Sigmoid colon (tissue), 7 donors: ENCODE measurements at places on chromosomes 12 and 14. TPM values are rescaled to one million over a fixed set of nuclear protein-coding genes. Genes with fewer than 3 reads are reported as not detected.

- DNase-seq: peak; percentile 95
- H3K4me1 ChIP-seq: peaks cover 93% of the 10 kb centered on the region
- H3K27ac ChIP-seq: peak overlapping the region; percentile 99
- peak overlapping the region; percentile 60 for H3K4me3 ChIP-seq
Observed at GRCh38 chr12:124388679-124389137, 93.8 kb downstream of the RFLNA start.

GRCh38 chr12:106317406-106318082 lies 15.0 kb downstream of the TCP11L2 start:
- DNase-seq: no peak
- no peaks in the 10 kb centered on the region for H3K4me1 ChIP-seq
- H3K4me3 ChIP-seq: no peak overlapping the region
- H3K36me3 ChIP-seq: peaks cover 90% of the 10 kb centered on the region

The LBHD2 gene
- total RNA-seq: not detected

The RNASE3 gene
- not detected for total RNA-seq

DNA sequence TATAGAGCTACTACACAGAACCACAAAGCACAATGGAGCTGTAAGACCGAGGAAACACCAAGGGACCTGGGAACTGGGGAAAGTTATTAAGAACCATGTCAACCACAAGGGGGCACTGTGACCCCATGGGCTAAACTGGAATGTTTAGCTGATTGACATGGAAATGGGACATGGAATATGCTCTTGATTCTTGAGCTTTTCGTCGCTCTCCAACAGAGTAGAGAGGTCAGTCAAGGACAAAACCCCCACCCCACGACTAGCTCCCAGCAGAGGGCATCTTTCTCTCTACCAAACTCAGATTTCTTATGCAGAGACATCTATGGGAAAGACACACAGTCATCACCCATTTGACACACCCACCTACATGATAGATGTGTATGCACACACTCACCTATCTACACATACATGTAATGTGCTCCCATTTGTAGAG lies 10.1 kb downstream of the NDRG2 start:
- no peak overlapping the region for H3K27ac ChIP-seq
- H3K27me3 ChIP-seq: no peaks in the 10 kb centered on the region
- no peak overlapping the region for H3K4me3 ChIP-seq
- peaks cover 34% of the 10 kb centered on the region for H3K36me3 ChIP-seq
- DNase-seq: peak; percentile 93

- peaks cover 70% of the 10 kb centered on the region for H3K36me3 ChIP-seq
- no peak for DNase-seq
- H3K4me1 ChIP-seq: no peaks in the 10 kb centered on the region
- no peak overlapping the region for H3K27ac ChIP-seq
- no peak overlapping the region for H3K4me3 ChIP-seq
Observed at GRCh38 chr12:120136093-120136770, 19.7 kb upstream of the RAB35 start.

DNA sequence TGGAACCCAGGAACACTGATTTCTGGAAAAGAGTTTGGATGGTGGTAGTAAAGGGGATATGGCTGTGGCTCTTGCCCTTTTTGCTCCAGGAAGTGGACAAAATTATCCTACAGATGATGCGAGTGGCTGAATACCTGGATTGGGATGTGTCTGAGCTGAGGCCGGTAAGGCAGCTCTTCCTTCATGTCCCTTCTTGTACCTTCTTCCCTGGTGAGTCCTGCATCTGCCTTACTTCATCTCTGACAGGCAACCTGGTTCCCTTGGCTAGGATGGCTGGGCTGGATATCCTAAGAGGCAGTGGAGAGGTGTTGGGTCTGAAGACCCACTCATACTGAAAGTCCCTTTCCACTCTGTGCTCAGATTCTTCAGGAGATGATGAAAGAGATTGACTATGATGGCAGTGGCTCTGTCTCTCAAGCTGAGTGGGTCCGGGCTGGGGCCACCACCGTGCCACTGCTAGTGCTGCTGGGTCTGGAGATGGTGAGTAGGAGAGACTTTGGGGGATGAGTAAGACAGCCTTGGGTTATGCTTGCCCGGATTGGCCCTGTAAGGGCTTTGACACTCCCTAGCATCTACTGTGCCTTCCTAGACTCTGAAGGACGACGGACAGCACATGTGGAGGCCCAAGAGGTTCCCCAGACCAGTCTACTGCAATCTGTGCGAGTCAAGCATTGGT lies 8.0 kb downstream of the DGKA start:
- H3K4me1 ChIP-seq: peaks cover 5% of the 10 kb centered on the region
- H3K36me3 ChIP-seq: no peaks in the 10 kb centered on the region
- no peak overlapping the region for H3K27ac ChIP-seq
- DNase-seq: no peak
- no peak overlapping the region for H3K4me3 ChIP-seq
